ENCODE measurements at places on chromosomes 1 and 21.

- no peak for DNase-seq
Measured at GRCh38 chr1:220888417-220888986, 9.3 kb downstream of the HLX start.

DNA sequence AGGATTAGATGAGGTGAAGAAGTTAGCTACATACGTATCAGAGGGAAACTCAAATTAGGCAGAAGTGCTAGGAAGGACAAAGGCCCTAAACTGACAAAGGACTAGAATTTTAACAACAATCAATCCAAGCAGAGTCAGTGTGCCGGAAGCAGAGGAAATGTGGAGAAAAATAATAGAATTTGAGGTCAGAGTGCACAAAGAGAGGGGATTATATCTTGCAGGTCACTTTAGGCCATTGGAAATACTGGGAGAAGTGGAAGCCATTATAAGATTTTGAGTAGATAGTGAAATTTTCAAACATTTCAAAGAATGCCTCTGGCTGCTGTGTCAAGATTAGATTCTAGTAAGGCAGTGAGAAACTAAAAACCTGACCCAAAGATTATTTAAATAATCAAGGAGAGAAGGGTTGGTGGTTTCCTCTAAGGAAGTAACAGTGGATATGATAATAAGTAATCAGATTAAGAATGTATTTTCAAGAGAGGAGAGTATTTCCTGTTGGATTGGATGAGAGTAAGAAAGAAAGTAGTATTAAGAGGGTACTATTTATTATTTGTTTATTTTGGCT lies 889.2 kb upstream of the NCAM2 start:
- DNase-seq, result no peak

DNA sequence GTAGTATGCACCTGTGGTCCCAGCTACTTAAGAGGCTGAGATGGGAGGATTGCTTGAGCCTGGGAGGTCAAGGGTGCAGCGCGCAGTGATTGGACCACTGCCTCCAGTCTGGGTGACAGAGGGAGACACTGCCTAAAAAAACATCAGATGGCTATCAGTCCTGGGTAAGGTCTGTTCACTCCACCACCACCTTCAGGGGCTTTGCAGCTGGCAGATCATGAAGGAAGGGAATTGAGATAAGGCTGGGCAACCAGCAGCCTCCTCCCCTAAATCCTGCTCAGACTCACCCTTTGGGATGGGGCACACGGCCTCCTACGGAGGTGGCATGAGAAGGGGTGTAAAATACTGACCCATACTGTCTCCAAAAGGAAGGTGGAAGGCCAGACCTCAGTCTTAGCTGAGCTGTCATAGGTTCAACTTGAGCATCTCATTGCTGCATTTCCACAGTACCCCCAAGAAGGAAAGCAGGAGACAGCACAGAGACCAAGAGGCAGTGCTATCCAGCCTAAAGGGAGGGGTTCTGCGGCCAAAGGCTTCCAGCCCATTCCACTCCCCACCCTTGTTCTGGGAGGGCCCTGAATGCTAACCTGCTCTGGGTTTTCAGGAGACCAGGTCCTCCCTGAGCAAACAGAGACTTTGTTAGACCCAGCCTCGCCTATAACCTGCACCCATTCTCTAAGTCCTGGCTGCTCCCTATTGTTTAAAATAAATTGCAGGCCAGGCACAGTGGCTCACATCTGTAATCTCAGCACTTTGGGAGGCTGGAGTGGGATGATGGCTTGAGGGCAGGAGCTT lies 13.7 kb downstream of the SLC45A3 start:
- DNase-seq, result no peak

DNA sequence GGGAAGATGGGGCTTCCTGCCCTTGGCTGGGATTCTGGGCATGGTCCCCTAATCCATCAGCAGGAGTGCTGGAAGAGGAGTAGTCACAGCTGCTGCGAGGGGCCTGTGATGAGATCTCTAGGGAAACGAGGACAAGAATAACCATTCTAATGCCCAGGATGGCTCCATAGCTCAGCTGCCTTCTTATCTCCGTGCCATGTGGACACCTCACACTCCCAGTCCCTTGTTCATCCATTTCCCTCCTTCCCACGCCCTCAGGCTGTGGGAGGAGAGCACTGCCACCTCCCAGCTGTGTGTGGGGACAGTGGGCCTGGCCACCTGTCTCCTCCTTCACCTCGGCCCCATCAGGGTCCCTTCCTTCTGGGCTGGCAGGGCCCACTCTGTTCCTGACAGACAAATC lies 16.1 kb upstream of the ETV3 start:
- no peak for DNase-seq

- no peak for DNase-seq
Measured at GRCh38 chr21:44755227-44755626, 43.9 kb upstream of the TSPEAR start.
